Choroid plexus epithelial cell (primary cell): ENCODE measurements at places on chromosomes 1 and 21.
A peak's percentile ranks its signal among the peaks of the same experiment; 100 is the strongest.

DNA sequence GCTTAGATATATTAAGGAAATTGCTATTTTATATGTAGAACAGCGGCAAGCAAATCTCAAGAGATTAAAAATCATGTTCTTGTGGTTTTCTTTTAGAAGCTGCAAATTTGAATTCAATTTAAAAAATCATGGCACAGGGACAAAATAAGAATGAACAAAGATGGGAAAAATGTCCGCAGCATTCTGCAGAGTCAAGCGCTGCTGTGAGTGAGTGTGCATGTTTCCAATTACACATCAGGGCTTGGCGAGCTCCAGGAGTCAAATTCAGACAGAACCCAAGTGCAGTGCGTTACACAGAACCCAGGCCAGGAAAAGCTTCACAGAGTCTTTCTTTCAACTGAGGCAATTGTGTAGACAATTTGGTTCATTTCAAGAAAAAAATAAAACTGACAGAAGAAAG is 33.3 kb upstream of the ERG start:
- DNase-seq: peak; percentile 26

DNA sequence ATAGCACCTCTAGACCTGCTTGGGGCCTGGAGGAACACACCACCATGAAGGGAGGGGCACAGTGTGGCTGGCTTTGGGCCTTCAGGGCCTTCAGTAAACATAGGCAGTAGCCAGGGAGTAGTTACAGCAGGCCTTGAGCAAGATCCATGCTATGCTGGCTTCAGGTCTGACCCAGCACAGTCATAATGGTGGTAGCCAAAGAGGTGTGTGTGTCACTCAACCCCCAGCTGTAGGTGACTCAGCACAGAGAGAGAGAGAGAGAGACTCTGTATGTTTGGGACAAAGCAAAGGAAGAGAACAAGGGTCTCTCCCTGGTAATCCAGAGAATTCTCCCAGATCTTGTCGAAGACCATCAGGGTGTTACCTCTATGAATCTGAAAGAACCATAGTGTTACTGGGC is 250.5 kb upstream of the PKN2 start:
- DNase-seq: no peak

GRCh38 chr1:88463401-88463985 is 220.6 kb upstream of the PKN2 start:
- no peak for DNase-seq

DNA sequence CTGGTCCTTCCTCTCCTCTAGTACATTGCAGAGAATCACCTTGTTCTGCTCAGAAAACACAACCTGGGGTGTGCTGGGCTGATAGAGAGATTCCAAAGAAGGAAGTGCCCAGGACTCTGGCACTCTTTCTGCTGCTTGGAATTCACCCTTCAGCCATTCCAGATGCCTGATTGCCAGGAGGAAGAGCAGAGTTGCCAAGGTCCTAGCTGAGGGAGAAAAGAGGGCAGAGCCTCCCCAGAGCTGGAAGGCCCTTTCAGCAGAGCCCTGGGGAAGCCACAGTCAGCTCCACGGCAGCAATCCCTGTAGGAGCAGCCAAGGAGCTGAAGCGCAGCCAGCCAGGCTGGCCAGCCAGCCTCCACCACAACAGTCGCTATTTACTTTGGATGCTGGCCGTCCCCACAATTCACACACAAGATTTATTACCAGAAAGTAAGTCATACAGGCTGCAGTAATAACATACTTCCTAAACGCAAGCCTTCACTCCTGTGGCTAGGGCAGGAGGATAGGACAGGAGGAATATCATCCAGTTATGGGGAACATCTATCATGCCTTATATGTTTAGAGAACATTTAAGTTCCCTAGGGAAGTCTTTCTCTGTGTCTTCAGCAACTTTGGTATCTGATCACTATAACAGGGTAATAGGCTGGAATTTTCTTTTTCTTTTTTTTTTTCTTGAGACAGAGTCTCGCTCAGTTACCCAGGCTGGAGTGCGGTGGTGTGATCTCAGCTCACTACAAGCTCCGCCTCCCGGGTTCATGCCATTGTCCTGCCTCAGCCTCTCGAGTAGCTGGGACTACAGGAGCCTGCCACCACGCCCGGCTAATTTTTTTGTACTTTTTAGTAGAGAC is 36.6 kb upstream of the SLC44A3 start:
- DNase-seq: peak; percentile 91

GRCh38 chr1:26739329-26739914 is 43.6 kb downstream of the ARID1A start:
- DNase-seq: no peak

DNA sequence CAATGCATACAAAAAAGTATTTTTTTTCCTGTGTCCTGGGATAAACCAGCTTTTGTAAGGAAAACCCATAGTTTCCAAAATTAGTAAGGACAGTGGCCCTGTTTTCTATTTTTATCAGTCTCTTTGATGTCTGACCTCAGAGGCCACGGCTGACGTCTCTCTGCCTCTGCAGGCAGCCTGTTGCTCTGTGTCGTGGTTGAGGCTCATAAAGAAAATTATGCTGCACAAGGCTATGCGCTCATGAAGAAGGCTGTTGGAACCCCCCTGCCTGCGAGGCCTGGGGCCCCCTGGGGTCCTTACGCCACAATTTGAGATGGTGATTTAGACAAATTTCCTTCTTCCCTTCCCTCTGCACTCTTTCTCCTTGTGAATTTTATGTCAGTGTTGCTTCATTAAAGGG is 48.9 kb downstream of the AGPAT3 start:
- DNase-seq: peak; percentile 84

DNA sequence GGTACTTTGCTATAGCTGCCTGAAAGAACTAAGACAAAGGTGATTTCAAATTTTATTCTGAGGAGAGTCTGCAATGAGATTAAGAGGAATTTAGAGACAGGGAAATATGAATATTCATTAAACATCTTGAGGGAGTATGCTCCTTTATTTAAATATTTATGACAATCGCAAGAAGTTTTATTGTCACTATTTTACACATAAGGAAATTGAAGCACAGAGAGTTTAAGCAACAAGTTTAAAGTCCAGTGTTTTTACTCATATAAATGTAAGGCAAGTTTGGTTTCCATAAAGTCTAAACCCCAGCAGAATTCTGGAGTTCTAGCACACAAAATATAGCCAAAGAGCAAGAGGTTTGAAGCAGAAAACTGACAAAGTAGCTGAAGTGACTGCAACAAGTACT is 49.3 kb upstream of the SAMSN1 start:
- DNase-seq: no peak

DNA sequence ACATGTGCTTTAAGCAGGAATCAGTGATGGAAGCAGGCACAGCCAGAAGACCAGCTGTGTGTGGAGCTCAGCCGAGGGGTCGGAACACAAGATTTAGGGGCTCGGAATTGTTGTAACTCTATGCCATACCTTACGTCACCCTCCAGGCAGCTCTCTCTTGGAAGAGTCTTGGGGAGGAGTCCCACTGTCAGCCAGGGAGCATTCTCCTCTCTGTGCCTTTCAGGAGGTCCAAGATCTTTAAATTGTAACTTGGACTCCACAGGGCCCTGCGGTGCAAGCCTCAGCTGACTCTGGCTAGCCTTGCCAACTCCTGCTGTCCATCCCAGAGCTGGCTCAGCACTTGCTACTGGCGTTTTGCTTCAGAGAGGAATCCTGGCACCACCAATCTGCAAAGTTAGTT is 26.4 kb upstream of the ROR1 start:
- DNase-seq: peak; percentile 30

DNA sequence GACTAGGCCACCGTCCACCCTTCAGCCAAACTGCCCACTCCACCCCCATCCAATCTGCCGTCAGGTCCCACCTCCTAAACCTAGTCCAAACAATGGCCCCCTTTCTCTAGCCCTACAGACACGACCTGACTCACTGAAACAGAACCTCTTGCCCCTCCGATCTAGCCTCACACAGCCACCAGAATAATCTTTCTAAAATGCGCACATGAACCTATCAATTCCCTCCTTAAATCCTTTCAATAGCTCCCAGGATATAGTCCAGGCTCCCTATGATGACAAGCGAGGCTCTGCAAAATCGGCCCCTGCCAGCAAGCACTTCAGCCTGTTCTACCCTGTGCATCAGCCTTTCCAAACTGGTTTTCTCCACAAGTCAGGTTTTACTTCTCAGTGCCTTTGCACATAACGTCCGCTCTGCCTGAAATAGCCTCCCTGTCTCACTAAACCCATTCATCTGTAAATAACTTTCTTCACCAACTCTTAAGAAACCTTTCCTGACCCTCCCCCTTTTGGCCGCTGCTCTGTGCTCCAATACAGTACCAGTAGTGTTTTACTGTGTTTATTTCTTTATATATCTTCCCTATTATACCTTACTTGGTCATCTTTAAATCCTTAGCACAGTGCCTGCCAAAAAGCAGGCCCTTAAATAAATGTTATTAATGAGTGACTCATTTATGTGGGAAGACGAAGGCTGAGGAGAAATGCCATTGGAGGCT is 9.0 kb upstream of the CDC20 start:
- DNase-seq: peak; percentile 35

DNA sequence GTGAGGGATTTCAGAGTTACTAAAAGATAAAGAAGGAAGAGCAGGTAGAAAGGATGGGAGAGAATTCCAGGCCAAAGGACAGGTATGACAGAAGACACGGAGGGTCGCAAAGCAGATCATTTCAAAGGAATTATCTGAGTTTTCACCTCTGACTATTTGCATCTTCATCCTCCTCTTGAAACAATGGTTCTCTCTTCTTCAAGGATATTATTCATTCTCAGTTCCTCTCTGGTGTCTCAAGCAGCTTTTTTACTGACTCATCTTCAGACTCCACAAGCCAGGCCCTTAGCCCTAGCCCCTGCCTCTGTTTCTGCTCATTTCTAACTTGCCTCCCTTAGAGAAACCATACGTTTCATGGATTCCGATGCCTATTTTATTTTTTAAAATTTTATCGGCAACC is 15.0 kb downstream of the DDX59 start:
- no peak for DNase-seq

DNA sequence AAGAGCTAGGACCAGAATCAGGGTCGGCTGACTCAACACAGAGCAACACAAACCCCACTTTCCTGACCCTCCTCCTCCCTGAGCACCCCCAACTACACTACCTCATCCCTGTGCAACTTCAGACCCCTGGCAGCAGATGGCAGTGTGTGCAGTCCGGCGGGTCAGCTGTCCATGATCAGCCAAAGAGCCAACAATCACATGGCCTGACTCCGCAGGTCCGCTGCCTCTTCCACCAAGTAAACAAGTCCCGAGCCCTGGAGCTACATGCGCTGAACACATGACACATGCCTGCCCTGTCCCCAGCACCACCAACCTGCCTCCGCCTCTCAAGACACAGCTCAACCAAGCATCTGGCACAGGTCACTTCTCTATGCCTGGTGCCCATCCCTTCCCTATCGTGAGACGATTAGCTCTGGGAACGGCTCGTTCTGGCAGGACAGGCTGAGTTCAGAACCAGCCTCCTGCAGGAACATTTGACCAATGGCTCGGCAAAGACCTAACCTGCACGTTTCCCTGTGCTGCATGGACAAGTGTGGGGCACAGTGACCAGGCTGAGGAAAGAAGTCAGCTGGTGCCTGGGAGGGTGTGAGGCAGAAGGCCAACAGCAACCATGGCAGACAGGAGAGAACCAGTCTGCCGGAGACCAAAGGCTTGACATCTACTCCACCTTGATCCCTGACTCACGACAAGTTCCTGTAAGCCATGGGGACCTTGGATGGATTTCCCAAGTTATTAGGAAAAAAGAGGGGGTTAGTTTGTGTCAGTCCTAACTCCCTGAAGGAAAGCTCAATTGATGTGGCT is 60.3 kb downstream of the CD46 start:
- peak; percentile 60 for DNase-seq

GRCh38 chr1:205800981-205801703 is 11.9 kb downstream of the SLC41A1 start:
- peak; percentile 27 for DNase-seq

- DNase-seq: no peak
Measured at GRCh38 chr1:7447093-7447492, 324.0 kb upstream of the VAMP3 start.

DNA sequence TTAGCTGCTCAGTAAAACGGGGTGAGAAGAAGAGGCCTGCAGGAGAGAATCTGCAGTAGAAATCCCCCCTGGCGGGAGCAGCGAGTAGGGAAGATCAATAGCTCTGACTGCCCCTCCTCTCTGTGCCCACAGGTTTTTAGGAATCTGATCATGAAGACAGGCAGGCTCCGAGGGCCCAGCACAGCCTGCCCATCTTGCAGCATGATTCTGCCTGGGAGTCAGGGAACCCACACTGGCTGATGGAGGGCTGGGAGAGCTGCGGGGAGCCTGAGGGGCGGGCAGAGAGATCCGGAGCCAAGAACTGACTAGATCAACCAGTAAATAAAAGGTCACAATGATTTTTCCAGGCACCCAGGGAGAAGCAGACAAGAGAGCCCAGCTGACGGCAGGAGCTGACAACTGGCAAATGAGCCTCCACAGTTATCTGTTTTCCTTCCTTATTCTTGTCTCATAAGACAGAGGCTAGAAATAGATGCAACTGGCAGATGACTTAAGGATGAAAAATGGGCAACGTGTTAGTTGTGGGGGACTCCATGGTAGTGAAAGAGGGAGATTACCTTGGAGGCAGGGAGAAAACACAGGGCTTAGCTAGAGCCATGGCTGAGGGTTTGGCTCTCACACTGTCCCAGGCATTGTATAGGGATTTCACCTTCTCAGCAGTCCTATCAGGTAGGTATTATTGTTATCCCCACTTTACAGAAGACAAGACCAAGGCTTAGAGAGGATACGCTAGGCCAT is 116.2 kb downstream of the PLXNA2 start:
- DNase-seq: peak; percentile 46

DNA sequence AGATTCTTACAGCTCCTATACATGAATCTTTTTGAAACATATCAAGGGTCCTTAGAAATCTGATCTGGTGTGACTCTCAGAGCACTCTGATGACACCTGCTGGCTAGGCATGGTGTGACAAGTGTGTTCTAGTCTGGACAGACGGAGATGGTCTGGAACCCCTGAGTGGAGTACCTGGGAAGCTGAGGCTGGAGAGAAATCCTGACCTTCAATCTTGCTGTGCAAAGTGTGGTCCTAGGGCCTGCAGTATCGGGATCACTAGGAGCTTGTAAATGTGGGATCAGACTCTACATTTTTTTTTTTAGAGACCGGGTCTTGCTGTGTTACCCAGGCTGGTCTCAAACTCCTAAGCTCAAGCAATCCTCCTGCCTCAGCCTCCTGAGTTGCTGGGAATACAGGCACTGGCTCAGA is 78.6 kb upstream of the SOD1 start:
- DNase-seq: peak; percentile 83
